ENCODE measurements at places on chromosomes 5 and 9. TPM values are rescaled to one million over a fixed set of nuclear protein-coding genes. Genes with fewer than 3 reads are reported as not detected.

The ROR2 gene
- total RNA-seq = not detected

GRCh38 chr5:181194489-181195248 lies 10.3 kb downstream of the TRIM7 start:
- no peaks in the 10 kb centered on the region for H3K27me3 ChIP-seq
- peaks cover 7% of the 10 kb centered on the region for H3K36me3 ChIP-seq
- peaks cover 15% of the 10 kb centered on the region for H3K4me1 ChIP-seq
- H3K4me3 ChIP-seq = no peak overlapping the region
- DNase-seq = no peak
- no peak overlapping the region for H3K27ac ChIP-seq

GRCh38 chr5:27026801-27027200 lies 11.6 kb downstream of the CDH9 start:
- no peak overlapping the region for H3K4me3 ChIP-seq
- DNase-seq = no peak
- H3K27ac ChIP-seq = no peak overlapping the region

- DNase-seq = no peak
- no peaks in the 10 kb centered on the region for H3K36me3 ChIP-seq
- no peak overlapping the region for H3K27ac ChIP-seq
- no peaks in the 10 kb centered on the region for H3K4me1 ChIP-seq
- H3K27me3 ChIP-seq = peaks cover 10% of the 10 kb centered on the region
- H3K4me3 ChIP-seq = no peak overlapping the region
Measured at GRCh38 chr9:80156756-80157472, 585.1 kb downstream of the TLE4 start.

GRCh38 chr5:54469622-54470021 lies 14.1 kb downstream of the HSPB3 start:
- H3K36me3 ChIP-seq = no peaks in the 10 kb centered on the region
- peaks cover 4% of the 10 kb centered on the region for H3K27me3 ChIP-seq
- H3K27ac ChIP-seq = no peak overlapping the region
- no peak overlapping the region for H3K4me3 ChIP-seq
- peaks cover 4% of the 10 kb centered on the region for H3K4me1 ChIP-seq
- no peak for DNase-seq

GRCh38 chr5:133483406-133484090 lies 128.8 kb downstream of the FSTL4 start:
- no peak for DNase-seq
- peaks cover 5% of the 10 kb centered on the region for H3K27me3 ChIP-seq
- no peak overlapping the region for H3K4me3 ChIP-seq
- H3K27ac ChIP-seq = no peak overlapping the region
- no peaks in the 10 kb centered on the region for H3K36me3 ChIP-seq

DNA sequence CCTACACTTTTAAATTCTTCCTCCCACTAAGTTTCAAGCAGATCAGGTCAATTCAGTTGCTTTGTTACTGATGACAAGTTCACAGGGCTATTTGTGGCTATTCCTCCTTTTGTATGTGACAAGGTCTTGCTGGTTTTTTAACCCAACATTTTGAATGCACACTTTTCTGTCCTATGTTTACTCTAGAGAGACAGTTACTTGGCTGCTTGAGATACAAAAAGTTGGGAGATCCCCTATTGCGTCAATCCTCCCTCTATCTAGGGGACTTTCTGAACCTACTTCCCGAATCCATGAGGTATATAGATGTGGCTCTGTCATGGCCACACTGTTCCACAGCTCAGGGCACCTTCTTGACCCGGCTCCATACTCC lies 386.7 kb downstream of the NTRK2 start:
- no peaks in the 10 kb centered on the region for H3K4me1 ChIP-seq
- no peak overlapping the region for H3K27ac ChIP-seq
- no peak overlapping the region for H3K4me3 ChIP-seq
- DNase-seq = no peak
- no peaks in the 10 kb centered on the region for H3K36me3 ChIP-seq

GRCh38 chr5:36041537-36041845 lies 25.2 kb downstream of the UGT3A2 start:
- peaks cover 13% of the 10 kb centered on the region for H3K27me3 ChIP-seq
- no peak overlapping the region for H3K27ac ChIP-seq
- H3K36me3 ChIP-seq = no peaks in the 10 kb centered on the region
- no peak overlapping the region for H3K4me3 ChIP-seq
- DNase-seq = no peak
